Lower lobe of right lung (tissue), 2 donors: ENCODE measurements at places on chromosomes 3 and 15.

- no peak for DNase-seq
These were observed 40.2 kb downstream of the ISL2 start for GRCh38 chr15:76376816-76377215.

DNA sequence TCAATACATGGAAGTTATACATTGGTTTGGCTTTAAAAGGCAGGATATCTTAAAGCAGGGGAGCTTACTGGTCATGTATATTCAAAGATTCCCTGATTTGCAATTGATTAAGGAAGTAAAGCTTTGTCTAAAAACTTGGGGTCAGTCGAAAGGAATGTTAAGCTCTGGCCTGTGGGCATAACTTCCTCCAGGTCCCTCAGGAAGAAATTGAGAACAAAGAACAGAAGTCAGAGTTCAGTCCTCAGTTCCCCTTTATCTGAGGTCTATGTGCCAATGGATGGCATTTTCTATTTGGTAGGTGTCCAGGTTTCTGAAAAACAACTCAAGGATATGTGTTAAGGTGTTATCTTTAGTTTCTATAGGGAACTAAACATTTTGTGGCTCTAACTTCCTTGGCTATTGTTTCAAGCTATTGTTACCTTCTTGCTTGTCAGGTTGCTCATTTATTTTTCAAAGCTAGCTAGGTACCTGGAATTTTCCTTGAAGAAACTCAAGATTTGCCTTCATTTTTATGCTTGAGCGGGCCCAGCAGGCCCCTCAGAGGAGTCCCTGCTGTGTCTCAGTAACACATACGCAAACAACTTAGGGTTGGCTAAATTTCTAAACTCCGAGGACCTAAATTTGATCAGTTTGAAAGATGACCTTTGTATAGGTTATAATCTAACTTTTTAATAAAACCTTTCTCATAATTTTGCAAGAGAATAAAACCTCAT, 135.0 kb upstream of the UBE2E2 start:
- DNase-seq, result no peak

- no peak for DNase-seq
These were observed 1.6 kb downstream of the MPI start for GRCh38 chr15:74891469-74891868.

DNA sequence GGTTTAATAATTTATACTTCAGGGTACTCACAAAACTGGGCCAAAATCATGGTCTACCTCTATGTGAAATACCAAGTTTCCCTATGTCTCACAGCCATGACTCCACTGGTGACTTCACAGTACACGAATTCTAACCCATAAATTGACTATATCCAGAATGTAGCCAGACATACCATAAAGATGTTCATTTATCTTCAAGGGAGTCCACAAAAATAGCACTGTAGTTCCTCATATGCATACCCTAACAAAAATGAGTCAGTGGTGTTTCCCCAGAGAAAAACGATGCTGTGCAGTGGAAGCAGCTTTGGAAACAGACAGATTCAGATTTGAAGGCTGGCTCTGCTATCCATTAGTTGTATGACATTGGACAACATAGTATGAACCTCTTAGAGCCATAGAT, 438.8 kb downstream of the FHIT start:
- no peak for DNase-seq

- no peak for DNase-seq
These were observed 75.9 kb upstream of the ATP2B2 start for GRCh38 chr3:10581251-10581650.

DNA sequence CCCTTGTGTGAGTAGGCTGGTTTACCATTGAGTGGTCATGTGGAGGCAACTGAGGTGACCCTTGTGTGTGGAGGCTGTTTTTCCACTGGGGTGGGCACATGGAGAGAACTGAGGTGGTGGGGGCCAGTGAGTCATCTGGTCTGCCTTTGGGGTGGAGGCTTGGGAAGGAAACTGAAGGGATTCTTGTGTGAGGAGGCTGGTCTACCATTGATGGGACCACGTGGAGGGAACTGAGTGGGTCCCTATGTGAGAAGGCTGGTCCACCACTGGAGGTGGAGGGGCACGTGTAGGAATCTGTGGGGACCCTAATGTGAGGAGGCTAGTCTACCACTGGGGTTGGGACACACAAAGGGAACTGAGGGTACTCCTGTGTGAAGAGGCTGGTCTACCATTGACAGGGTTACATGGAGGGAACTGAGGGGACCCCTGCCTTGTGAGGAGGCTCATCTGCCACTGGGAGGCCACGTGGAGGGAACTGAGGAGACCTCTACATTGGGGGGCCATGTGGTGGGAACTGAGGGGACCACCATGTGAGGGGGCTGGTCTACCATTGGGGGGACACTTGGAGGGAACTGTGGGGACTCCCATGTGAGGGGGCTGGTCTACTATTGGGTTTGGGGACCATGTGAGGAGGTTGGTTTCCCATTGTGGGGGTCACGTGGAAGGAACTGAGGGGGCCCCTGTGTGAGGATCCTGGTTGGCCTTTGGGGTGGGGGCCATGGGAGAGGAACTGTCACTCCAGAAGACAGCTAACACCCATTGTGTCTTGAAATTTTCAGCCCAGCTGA, 164.5 kb downstream of the WNT7A start:
- DNase-seq, result no peak

DNA sequence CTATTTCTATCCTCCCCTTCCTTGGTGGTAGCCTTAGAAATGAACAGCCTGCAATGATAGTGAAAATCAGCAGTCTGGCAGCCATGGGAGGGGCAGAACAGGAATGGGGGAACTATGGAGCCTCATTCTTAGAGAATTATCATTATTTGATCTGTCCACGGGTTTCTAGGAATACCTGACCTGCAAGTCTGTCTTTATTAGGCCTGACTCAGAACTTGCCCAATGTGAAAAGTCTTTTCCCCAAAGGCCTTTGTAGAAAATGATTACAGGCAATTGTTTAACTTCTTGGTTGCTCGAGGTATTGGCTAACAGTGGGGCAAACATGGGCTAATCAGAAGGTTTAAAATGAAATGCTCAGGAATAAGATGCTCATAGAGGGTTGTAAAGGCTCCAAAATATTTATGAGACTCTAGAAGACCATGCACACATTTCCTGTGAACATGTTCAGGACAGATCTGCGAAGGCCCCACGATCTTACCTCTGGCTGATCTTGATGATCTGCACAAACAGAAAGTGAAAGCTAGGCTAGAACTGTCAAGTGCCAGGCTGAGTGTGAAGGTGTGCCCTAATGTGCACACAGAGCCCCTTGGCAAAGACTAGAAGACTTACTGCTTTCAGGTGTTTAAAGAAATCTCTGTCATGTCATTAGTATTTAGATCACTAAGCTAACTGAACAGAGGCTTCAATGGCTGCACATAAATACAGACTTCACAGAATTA, 39.6 kb upstream of the LAMP3 start:
- DNase-seq, result no peak
